ENCODE measurements at places on chromosomes 2 and 18.

DNA sequence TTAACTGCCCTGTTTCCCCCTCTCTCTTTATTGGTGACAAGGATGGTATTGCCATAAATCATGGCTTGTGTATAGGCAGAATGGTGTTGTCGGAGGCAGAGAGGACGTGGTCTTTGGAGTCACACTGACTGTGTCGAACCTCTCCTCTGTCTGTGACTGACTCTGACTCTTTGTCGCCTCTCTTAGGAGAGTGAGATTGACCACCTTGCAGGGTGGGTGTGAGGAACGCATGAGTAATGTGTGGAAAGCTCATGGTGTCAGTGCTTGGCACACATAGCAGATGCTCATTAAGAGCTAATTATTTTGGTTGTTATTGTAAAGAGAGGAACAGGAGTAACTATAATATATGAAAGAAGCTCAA is 145.6 kb downstream of the TTC27 start:
- DNase-seq = no peak

DNA sequence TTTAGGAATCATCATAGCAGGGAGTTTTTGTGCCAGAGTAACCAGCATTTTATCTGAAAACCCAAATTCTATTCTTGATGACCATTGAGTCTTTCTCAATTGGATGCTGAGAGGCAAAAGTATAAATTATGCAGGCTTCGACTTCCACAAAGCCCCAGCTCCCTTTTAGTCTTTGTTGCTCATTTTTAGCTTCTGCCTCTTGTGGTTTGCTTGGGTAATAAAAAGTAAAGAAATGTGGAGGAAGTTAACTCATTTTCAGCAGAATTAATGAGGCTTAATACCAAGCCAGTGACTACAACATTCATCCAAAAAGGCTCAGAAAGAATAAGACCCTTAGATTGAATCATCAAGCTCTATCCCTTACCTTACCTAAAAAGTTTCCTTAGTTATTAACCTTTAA is 18.6 kb downstream of the ERMN start:
- DNase-seq = no peak

DNA sequence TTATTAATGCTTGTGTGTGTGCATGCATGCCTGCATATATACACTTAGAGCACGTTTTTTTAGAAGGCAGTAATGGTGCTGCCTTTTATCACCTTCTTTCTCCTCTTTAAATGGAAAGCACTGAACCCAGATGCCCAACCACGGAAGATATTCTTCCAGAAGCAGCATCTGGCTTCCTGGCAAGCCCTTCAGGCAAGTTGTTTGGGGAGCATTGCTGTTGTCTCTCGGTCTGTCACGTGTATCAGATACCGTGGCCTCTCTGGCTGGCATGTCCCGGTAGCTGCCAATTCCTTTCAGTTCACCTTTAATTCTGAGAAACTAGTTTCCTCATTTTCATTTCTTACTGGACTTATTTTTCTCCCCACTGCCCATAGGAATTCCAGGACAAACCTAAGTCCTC is 587.8 kb downstream of the ARHGAP15 start:
- no peak for DNase-seq

DNA sequence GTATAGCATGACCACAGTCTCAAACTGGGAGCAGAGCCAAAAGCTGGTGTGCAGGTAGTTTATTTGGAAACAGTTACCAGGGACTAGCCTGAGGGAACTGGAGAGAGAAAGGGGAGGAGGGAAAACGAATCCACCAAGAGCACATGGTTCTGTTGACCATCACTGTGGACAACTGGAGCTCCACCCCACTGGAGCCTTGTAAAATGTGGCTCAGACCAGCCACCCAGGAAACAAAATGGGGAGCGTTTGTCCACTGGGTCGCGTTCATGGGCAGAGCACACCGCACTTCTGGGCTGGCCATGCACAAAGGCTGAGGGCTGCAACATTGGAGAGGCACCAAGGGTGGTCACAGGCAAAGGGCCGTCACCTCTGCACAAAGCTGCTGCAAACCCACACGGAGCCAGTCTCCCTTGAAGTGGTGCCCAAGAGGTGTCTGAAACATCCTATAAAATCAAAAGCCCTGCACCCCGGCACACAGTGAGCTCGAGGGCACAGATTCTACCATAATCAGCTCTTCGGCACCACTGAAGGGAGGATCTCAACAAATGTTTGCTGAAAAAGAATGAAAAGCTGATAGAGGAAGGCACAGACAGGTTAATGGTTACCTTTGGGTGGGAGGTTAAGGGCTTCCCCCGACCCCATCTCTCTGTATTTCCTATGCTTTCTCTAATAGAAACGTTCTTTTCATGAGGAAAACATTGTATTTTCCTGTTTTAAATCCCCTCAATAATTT is 192.9 kb downstream of the INHBB start:
- no peak for DNase-seq

- DNase-seq = no peak
Observed at GRCh38 chr2:85323351-85323987, 4.3 kb downstream of the TGOLN2 start.

GRCh38 chr18:48900469-48900868 is 50.3 kb downstream of the SMAD7 start:
- DNase-seq = no peak

- no peak for DNase-seq
Observed at GRCh38 chr2:168138901-168139300, 108.5 kb downstream of the STK39 start.

- DNase-seq = no peak
Observed at GRCh38 chr18:59559528-59559927, 137.7 kb downstream of the CCBE1 start.

- DNase-seq = no peak
Observed at GRCh38 chr18:60883587-60883986, 449.6 kb upstream of the CDH20 start.

Measured in choroid plexus epithelial cell (primary cell).